ENCODE measurements at places on chromosomes 4 and X.

GRCh38 chr4:3243136-3243780 is 5.7 kb upstream of the MSANTD1 start:
- no peak for DNase-seq

DNA sequence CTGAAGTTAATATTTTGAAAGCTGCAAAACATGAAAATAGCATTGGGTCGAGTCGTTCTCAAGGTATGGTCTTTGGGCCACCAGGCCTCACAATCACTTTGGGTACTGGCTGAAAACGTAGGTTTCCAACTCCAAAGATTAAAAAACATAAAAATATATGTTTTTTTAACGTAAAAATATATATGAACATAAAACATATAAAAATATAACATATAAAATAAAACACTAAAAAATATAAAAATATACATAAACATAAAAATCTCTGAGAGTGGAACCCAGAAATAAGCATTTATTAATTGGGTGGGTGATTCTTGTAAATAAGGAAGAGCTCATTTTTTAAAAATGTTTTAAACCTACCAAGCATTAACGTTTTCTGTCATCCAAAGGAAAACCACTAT is 666 bp upstream of the PDS5A start:
- no peak for DNase-seq

- DNase-seq, result no peak
These were observed 224.8 kb upstream of the EDA2R start for GRCh38 chrX:66863721-66864120.

DNA sequence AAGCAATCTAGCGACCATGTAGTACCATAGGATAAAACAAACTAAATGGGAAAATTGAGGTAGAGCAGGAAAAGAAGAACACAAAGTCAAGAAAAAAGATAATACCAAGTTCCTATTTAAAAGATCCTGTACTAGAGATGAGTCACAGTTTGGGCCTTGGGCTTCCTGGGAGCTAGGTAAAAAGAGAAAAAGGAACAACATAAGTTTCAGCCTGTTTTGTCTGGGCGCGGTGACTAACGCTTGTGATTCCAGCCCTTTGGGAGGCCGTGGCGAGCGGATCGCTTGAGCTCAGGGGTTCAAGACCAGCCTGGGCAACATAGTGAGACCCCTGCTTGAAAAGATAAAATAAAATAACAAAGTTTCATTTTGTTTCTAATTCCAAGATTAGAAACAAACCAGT is 14.0 kb upstream of the TMEM156 start:
- no peak for DNase-seq

- DNase-seq, result no peak
These were observed 214.6 kb downstream of the PALLD start for GRCh38 chr4:168711197-168712140.

DNA sequence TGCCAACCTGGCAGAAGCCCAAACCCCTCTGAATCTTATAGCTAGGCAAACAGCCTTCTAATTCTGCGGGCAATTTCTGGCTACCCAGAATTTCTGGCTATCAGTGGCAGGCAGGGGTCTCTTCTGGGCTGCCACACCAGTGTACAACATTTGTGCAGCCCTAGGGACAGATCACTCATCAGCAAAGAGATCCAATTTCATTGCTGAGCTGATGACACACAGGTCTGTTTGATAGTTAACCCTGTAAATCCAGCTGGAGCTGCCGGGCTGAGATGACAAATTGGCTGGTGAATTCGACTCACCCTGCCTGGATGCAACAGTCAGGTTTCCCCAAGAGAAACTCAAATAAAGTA is 2.4 kb downstream of the MID1 start:
- no peak for DNase-seq

DNA sequence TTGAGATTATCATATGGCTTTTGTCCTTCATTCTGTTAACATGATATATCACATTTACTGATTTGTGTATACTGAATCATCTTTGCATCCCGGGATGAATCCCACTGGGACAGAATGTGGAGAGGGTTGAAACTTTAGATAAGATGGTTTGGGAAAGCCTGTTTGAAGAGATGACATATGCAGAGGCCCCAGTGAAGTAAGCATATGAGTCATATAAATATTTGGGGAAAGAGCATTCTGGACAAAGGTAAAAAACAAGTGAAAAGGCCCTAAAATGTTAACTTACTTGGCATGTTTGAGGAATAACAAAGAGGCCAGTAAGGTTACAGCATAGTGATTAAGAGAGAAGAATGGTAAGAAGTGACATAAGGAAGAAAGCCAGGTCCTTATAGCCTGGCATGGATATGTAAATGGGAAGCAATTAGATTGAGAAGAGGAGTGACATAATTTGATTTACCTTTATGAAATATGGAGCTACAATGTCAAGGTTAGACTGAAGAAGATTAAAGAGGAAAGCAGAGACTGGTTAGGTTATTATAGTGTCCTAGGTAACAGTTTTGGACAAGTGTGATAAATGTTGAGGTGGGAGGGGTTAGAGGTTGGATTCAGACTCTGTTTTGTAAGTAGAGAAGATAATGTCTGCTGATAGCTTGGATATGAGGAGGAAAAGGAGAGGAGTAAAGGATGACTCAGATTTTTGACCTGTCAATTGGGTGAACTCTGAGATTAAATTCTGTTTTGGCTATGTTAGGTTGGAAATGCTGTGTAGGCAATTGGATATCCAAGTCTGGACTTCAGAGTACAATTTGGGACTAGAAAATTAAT is 54.6 kb upstream of the DRP2 start:
- no peak for DNase-seq

DNA sequence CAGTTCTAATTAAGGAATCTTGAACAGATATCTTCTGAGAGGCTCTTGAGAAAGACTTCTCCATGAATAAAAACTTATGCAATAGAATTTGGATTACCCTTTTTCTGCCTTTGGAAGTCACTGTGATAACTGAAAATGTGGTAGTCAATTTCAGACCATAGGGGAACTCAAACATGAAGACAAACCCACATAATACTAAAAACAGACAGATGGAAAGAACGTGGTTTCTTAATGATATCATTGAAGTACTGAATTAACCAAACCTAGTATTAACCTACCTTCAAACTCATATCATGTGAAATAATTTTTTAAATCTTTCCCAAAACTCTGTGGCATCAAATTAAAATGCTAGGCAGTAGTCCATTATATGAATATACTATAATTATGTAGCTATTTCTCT is 153.5 kb downstream of the CAMK2D start:
- no peak for DNase-seq

GRCh38 chrX:66191563-66191962 is 27.5 kb downstream of the HEPH start:
- no peak for DNase-seq

DNA sequence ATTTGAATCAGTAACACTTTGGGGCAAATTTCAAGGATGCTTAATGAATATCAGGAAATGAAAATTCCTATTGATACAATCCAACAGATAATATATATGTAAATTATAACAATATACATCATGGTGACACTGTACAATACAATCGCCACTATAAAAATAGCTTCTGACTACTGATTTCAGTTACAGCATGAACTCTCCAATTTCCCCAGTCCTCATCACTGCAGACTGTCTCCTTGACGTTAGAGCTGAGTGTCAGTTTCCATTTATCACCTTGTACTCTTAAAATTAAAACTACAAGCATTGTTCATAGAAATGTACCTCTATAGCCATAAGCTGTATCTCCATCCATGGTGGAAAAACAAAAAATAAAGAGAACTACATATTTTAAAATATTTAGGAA is 23.4 kb downstream of the TBC1D9 start:
- DNase-seq, result no peak

DNA sequence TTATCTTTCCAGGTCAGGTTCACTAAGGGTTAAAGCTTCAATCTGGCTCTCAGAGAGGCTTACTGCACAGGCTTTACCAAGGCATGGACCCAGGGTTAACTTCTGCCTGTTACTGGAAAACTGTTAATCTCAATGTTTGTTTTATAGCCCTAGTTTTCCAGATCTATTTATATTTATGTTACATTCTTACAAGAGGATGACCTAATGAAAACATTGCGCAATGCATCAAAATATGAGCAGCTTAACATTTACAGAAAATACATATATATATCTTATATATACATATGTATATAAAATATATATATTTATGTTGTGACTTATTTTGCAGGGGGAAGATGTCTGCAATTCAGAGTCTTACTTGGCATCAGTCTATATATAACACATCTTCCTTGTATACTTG is 112.3 kb downstream of the PCDH19 start:
- DNase-seq, result no peak

- no peak for DNase-seq
These were observed 38.5 kb upstream of the IQSEC2 start for GRCh38 chrX:53319614-53320542.

DNA sequence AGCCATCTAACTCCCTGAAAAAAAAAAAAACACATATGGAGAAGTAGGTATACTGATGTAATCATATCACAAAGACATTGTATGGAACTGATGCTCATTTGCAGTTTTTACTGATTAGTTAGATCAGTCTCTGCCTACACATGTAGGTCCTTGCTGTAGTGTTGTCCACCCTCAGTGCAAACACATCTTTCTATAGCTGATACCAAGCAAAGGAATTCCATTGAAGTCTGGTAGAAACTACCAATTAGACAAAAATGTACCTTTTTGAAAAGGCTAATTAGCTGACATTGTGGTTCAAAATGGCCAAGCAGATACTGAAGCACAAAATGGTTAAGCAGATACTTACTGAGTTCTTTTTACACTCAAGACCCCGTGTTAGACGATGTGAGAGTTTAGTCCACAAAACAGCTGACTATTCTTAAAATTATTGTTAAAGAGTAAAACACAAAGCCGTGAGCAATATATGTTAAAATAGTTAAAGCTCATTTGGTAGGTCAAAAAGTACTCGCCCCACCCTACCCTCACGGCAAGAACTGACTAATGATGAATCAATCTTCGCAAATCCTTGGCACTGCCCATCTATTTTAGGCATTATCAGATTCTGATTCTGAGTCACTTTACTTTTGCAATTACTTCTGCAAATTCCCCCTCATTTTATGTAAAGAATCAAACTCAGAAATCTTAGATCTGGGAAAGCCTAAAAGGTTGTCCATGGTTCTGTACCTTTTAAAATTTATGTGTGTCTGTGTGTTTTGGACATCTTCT is 40.4 kb downstream of the COL4A6 start:
- DNase-seq, result no peak

DNA sequence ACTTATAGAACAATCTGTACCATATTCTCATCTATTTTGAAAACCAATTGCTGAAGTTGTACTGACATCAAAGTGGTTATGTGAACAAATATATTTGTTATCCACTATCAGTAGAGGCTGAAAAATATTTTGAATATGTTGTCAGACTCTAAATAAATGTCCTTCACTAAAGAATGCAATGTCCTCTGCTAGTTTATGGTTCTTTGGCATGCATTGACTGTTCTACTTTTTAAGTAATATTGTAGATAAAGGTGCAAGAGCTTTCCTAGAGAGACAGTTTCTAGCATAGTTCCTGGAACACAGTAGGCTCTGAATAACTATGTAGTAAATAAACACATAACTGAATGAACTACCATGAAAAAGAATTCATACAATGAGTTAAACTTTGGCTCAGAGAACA is 18.2 kb upstream of the COX7B2 start:
- DNase-seq, result no peak

GRCh38 chr4:187276736-187277408 is 553.2 kb upstream of the FAT1 start:
- DNase-seq, result no peak

DNA sequence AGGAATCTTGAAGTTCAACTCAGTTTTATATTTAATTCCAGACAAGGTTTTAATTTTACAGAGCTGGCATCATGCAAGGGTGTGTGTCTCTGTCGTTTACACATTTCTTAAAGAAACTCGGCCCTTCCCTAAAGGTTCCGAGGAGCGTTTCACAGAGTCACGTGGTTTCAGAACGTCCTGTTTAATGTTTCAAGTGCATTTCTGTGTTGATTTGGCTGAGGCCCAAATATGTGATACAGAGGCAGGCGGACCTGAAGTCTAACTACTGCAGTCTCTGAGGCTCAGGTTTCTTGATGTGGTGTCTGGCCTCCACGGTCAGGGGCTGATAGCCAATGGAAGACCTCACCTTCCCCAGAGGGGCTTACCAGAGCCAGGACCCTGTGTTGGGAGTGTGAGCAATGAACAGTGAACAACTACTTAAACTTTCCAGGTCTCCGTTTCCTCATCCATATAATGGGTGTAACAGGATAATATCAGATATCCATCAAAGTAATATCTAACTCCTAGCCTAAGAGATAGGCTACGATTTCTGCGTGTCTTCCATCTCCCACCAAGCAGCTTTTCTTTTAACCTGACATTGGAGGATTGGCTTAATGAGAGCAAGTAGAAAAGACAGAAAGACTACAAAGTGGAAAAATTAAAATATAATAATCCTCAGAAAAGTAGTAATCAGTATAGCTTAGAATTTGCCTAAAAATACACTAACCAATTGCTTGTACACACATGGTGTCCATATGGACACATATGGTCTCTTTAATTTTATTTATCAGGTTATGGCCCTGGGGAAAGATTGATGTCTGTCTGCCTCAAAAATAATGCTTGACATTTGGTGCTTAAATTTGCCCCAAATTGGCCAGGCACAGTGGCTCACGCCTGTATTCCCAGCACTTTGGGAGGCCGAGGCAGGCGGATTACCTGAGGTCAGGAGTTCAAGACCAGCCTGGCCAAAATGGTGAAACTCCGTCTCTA is 50.0 kb upstream of the TRIM2 start:
- no peak for DNase-seq

DNA sequence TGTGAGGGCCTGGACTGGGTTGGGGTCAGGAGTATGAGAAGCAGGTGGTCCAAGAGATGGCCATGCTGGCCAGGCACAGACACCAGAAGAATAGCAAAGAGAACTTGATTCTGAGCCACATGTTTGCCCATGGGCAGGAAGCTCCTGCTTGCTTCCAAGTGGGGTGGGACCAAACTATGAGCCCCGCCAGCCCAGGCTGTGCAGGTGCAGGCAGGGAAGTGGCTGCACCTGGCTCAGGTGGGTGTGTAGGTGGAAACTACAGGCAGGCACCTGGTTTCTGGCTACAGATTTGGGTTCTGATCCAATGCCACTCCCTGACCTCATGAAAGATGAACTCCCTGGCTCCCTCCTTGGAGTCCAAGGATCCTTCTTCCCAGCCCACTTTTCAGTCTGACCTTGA is 207.9 kb upstream of the KLF3 start:
- no peak for DNase-seq

- DNase-seq, result no peak
These were observed 37.3 kb upstream of the RASL11B start for GRCh38 chr4:52824603-52825459.

DNA sequence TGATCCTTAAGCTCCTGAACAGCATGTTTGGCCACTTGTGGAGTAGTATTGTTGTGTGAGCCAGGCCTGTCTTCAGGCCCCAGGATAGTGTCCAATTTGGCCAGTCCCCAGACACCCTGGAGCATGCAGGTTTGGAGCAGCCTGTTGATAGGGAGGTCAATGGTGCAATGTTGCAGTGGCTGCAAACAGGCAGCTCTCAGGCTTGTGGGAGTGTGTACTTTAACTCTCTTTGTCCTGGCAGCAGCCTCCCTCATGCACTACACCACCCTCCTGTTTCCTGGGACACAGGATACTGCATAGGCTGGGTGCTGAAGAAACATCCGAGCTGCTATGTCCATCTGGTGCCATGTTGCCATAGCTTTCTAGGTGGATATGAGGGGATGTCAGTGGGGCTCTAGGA is 24.0 kb downstream of the TECRL start:
- DNase-seq, result no peak

All from stimulated activated CD4-positive, alpha-beta T cell treated with anti-CD3 and anti-CD28 coated beads, TNF-alpha, amount 100 ng/mL, for 24 hours (primary cell).